ENCODE measurements at places on chromosomes 16 and 17. TPM values are rescaled to one million over a fixed set of nuclear protein-coding genes. Genes with fewer than 3 reads are reported as not detected.

Gene CES4A
- total RNA-seq, result 3.4 TPM

GRCh38 chr16:24980077-24980793 is 34.9 kb downstream of the ARHGAP17 start:
- DNase-seq, result peak; percentile 62

DNA sequence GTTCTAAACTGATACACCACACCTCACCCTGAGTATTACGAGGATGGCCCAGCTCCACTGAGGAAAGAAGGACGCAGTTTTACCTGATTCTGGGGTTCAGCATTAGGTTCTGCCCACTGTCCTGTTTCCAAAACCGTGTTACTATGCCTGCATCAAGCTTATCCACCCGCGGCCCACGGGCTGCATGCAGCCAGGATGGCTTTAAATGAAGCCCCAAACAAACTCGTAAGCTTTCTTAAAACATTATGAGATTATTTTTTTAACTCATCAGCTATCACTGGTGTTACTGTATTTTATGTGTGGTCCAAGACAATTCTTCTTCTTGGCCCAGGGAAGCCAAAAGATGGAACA is 4.0 kb upstream of the CD300LG start:
- DNase-seq, result no peak

GRCh38 chr17:75511610-75512575 is 3.4 kb downstream of the CASKIN2 start:
- no peak for DNase-seq

GRCh38 chr17:65013613-65014391 is 42.7 kb downstream of the GNA13 start:
- peak; percentile 77 for DNase-seq

- peak; percentile 60 for DNase-seq
These were observed 149.9 kb downstream of the CLEC16A start for GRCh38 chr16:11094075-11094856.
